ENCODE measurements at places on chromosomes 2 and 18.
A peak's percentile ranks its signal among the peaks of the same experiment; 100 is the strongest.

DNA sequence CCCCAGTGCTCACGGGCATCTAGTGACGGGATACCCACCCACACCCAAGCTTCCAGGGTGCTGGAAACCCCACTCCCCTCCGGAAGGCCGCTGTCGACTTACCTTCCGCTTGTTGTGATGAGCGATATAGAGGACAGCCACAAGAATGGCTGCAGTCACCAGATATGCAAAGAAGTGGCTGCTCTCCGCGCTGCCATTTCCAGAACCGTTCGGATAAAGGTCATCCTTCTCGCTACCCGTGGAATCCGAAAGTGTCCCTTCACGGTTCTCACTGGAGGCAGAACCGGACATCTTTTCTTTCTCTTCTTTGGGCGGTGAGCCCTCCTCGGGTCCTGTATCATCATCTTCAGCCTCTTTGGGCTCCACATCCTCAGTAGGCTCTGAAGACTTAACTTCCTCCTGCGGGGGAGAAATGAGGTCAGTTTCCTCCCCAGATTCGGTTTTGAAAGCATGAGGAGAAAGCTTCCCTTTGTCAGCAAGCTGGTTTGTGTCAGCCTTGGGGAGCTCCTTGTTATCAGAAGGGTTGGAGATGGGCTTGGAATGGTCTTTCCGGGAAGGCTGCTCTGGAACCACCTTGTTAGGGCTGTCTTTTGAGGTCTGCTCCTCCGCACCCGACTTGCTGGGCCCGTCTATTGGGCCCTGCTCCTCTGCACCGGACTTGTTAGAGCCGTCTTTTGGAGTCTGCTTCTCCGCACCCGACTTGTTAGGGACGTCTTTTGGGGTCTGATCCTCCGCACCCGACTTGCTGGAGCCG lies 1.2 kb downstream of the TGOLN2 start:
- no peak for DNase-seq

DNA sequence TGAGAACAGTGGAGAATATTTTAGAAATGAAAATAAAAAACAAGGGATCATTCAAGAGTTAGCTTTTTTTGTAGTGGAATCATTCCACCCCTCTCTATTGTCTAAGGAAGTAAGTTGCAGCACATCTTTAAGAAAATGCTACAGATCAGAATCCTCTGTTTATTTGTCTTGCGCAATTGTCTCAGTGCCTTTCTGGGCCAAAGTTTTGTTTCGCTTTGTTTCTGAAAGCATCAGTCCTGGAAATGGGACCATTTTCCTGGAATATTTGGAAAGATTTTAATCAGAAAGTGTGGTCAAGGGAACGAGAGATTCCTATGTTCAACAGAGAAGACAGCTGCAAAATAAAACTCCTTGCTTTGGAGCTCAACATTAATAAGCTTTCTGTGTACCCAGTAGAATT lies 74.0 kb downstream of the NRXN1 start:
- DNase-seq = no peak

DNA sequence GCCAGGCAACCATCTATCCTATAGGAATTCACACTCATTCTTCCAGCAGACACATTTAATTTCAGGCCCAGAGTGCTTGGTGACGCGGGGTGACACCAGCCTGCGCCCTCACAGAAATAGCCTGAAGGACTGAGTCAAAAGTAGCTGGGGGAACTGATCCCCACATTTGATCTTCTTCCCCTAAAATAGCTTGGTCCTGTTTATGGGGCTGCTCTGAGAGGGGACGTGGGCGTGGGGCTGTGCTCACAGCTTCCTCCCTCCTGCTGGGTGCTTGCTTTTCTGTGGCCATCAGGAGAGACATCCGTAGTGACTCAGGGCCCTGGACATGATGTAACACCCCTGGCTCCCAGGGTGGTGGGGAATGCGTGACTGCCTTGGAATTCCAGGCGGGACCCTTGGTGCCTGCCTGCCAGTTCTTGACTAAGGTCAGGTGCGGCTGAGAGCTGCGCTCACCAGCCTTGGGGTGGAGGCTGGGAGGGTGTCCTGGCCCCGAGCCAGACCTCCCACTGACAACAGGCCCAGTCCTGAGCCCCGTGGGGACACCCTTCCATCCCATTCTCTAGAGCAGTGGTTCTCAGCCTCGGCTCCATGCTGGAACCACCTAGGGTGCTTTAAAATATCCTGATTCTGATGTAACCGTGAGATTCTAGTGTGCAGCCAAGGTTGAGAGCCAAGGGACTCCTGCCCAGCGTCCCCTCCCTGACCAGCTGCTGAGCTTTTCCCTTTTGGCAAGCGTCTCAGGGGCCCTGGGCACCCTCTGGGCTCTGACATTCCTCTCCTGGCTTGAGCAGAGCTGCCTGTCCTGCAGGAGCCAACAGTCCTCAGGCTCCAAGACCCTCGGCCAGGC lies 47.4 kb upstream of the SMAD7 start:
- DNase-seq = no peak

GRCh38 chr2:95353055-95353575 lies 49.4 kb upstream of the FAHD2A start:
- DNase-seq = no peak

DNA sequence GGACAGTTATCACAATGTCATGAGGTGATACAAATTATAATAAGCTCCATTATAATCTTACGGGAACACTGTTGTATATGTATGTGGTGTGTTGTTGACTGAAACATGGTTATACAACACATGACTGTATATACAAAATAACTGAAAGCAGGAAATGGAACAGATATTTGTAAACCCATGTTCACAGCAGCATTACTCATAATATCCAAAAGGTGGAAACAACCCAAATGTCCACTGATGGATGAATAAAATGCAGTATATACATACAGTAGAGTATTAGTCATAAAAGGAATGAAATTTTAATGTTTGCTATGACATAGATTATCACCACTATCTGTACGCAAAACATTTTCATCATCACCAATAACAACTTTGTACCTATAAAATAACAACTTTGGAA lies 107.3 kb downstream of the USP34 start:
- no peak for DNase-seq

DNA sequence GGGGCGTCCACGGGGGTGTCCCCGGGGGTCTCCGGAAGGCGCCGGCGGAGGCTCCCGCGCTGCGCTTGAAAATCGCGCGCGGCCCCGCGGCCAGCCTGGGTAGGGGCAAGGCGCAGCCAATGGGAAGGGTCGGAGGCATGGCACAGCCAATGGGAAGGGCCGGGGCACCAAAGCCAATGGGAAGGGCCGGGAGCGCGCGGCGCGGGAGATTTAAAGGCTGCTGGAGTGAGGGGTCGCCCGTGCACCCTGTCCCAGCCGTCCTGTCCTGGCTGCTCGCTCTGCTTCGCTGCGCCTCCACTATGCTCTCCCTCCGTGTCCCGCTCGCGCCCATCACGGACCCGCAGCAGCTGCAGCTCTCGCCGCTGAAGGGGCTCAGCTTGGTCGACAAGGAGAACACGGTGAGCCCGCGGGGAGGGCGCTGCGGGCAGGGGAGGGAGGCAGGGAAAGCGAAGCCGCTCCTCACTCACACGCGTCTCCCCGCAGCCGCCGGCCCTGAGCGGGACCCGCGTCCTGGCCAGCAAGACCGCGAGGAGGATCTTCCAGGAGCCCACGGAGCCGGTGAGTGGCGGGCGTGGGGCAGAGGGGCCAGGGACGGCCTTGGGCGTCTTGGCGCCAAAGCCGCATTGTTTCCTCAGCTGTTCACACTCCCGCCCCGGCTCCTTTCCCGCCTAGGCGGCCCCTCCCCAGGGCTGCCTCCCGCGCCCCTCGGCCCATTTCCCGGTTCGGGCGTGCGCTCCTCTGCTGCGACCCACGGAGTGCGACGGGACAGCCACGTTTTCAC lies at the start of gene RRM2:
Gene RRM2, plus strand, starts transcription at position 240 of the 781 bp plus-strand sequence. Its CDS starts 60 bp downstream, at position 300.
- peak; percentile 67 for DNase-seq

DNA sequence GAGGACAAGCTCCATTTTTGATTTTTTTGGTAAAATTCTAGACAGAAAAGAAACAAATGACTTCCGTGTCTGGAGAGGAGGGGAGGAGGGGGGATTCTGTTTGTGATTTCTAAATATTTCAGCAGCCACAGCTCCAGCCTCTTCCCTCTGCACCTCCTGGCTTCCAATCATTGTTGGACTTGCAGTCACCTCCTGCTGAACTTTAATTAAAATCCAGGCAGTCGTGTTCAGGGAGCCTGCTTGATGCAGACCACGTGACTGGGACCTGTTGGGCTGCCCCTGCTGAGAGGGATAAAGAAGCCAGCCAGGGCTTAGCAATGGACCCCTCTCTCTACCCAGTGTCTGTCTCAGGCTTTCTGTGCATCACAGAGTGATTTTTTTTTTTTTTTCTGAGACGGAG lies 115.1 kb downstream of the SH3BP4 start:
- DNase-seq = no peak

- no peak for DNase-seq
Measured at GRCh38 chr18:51149670-51150069, 47.8 kb downstream of the MEX3C start.

DNA sequence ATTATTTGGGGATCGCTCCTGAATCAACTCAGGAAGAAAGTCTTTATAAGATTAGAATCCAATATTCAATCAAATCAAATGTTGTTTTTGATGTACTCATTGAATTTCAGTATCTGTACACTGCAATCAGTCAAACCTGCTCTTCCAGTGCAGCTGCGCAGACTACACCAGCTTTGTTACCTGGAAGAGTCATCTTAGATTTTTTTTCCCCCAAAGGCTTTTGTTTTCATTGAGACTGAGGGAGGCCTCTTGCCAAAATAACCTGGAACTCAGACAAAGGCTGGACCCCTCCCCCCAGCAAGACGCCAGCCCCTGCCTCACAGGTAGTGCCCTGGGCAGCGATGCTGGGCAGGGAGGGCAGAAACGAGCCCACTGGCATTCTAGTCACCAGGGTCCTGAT lies 74.8 kb downstream of the ARHGEF4 start:
- no peak for DNase-seq

DNA sequence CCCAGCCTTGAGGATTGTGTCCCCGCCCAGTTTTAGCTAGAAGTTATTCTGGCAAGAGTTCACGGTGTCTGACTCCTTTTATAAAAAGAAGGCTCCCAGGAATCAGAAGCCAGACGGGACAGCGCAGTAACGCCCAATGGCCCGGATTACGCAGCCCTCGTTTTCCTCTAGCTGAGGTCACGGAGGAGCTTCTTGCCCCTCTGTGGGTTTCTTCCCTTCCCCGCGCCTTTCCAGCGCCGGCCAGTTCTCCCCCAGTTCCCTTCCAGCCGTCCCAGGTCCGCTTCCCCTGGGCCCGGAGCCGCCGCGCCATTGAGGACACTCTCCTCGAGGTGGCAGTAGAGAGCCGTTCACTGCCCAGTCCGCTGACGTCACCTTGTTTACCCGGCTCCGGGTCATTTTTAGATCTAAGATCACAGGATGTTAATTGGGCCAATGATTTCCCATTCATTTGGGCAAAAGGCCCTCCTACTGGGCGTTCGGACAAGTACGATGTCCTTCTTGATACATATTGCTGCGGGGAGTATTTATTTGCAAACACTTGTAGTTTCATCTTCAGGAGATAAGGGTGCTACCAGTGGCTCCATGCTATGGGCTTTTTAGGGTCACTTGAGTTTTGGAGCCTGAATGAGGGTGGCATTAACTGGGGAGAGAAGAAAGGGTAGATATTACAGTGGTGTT lies 81.5 kb upstream of the PPM1B start:
- peak; percentile 96 for DNase-seq

GRCh38 chr2:82260521-82260920 lies 1956.0 kb upstream of the LRRTM1 start:
- no peak for DNase-seq

DNA sequence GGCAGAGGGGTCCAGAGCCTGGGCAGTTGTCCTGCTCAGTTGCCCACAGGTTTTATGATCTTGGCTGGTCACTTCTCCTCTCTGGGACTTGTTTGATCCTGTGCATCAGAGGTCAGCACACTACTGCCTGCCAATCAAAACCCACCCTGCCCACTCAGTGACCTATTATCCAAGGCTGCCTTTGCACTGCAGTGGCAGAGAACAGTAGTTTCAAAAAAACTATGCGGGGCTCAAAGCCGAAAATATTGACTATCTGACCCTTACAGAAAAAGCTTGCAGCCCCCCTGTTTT lies 218.2 kb downstream of the CYP26B1 start:
- no peak for DNase-seq

DNA sequence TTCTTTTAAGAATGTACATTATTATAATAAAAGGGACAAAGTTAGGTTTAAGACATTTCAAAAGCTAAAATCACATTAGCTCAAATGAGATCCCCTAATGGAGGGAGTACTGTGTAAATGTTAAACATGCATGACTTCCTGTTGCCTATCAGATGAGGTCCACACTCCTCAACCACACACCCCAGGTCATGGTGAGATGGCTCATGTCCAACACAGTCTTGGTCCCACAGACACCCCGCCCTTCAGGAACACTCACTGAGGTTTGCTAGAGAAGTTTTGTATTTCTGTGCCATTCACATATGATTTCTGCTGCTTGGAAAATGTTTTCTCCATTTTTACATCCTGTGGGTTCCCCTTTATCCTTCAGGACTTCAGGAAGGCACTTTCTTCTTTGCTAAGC lies 491.0 kb downstream of the SOX11 start:
- no peak for DNase-seq

DNA sequence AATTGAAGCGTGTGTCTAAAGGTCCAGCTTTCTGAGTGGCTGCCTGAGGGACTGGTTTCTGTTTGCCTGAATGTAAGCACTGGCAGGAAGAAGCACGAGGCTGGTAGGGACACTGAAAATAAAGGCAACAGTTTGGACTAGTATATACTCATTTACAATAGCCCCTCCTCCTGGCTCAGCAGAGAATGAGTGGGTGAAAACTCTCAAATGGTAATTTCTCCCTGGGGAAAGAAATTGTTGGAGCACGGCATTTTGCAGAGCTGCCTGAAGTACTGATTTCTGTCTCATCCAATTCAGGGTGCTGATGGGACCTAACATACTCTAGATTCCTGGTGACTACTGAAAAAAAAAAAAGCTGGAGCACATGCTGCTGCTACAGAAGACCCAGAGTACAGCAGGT lies 17.3 kb upstream of the SPP2 start:
- no peak for DNase-seq

GRCh38 chr2:1739961-1740715 lies 4.2 kb downstream of the PXDN start:
- no peak for DNase-seq

Data from cerebellar nuclear complex (tissue), 1 donor.